ENCODE measurements at places on chromosomes 6 and 20.

DNA sequence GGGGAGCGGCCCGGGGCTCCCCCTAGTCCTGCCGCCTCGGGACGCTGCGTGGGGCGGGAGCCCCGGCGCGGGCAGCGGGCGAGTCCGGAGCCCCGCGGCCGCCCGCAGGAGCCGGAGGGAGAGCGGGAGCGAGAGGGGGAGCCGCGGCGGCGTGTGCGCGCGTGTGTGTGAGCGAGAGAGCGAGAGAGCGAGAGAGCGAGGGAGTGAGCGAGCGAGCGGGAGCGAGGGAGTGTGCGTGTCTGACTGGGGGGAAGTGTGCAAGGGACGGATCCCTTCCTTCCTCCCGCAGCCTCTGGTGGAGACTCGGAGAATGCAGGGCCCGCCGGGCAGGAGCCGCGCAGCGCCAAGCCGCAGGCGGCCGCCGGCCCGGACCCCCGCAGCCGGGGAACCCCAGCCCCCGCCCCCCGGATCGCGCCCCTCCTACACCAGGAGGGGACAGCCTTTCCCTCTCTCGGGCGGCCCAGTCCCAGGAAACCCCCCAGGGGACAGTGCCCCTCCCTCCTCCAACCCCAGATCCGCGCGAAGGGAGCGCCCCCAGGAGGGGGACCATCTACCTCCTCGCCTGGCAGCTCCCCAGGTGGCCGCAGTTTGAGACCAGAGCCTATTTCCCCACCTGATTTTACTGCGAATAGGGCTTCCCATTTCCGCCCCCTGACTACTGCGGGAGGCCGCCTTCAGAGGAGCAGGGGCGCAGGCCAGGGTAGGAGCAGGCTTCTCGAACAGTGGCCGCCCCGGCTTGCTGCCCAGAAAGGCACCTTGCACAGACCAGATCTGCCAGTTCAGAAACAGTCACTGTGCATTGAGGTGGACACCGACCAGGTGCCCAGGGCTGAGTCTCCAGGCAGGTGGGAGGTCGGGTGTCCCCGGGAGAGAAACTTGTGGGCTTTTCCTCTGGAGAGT is at the start of gene CDH22:
CDH22 (minus strand) TSS at position 241 of the 900 bp plus-strand sequence. CDS start 57,204 bp downstream, outside the sequence.
- no peak for DNase-seq

DNA sequence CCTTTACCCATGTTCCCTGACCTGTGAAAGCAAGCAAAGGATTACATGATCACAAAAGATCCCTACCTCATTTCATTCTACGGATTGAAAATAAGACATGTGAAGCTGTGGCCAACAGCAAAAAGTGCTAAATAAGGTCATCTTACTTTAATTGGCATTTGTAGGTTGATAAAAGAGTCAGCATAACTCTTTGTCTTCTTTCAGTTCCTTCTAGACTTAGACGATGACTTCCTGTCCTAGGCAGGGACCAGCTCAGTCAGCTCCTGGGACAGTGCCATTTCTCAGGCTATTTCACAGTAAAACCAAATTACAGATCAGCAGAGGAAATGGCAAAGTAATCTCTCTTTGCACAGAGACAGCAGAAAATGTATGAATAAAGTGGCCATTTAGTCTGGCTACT is 480.7 kb downstream of the RFPL4B start:
- DNase-seq: no peak

DNA sequence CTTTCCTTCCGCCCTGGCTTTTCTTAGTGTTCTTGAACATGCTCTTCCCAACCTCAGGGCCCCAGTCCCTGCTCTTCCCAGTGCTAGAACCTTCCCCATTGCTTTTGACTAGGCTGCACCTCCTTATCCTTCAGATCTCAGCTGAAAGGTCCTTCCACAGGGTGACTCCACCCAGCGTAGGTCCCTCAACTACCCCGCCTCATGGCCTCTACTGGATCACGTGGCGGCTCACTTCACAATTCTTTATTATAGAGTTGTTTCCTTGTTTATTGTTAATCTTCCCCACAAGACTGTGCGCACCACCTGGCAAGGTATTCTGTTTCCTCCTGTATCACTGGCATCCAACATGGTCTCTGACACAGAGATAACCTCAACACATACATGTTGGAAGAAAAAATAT is 31.2 kb downstream of the TTLL9 start:
- no peak for DNase-seq

GRCh38 chr20:14765370-14765701 is 427.9 kb upstream of the FLRT3 start:
- no peak for DNase-seq

DNA sequence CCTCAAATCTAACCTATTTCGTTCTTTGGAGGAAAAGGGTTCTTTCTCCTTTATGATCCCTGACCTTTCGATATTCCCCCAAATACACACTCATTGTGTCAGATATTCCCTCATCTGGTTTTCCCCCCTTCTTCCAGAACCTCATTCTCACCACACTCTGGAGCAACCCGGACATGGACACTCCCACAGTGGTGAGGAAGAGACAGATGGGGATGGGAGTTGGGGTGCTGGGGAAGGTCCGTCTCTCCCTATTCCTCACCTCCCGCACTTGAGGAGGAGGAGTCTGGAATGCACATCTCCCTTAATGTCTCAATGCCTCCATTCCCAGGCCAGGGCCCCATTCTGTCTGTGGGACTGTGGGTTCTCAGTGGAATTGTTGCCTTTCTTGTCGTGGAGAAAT is 1.3 kb downstream of the SLC39A7 start:
- DNase-seq: no peak

DNA sequence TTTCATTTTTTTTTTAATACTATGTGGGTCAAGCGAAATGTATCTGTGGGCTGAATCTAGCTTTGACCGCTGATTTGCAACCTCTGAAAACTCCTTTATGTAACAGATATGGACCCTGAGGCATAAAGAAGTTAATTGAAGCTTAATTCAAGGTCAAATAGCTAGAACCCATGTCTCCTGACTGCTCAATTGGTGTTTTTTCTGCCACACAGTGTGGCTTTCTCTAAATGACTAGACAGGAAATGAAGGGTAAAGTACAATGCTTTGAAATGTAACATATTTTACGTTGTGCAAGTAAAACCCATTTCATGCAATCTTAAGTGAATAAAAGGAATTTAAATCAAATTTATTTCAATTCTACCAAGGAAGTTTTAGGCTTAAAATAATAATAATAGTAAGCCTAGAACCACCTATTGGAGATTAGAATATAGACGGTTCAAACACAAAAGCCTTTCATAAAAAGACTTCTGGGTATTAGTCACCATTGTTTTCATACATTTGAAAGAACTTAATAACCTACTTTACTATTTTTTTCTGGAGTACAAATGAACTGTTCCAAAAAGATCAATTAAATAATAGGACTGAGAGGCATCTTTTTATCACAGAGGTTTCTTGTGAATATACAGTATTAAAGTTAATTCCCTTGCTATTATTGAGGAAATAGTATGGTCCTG is 279.8 kb downstream of the EPHA7 start:
- no peak for DNase-seq

DNA sequence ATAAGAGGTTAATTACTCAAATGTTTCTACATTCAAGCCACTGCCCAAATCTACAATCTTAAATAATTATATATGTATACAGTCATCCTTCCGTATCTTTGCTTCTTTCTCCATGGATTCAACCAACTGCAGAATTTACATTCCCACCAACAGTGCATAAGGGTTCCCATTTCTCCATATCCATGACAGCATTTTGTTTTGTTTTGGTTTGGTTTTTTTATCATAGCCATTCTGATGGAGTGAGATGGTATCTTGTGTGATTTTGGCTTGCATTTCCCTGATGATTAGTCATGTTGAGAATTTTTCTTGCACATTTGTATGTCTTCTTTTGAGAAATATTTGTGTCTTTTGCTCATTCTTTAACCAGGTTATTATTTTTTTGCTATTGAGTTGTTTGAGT is 198.5 kb downstream of the C6orf118 start:
- DNase-seq: no peak

DNA sequence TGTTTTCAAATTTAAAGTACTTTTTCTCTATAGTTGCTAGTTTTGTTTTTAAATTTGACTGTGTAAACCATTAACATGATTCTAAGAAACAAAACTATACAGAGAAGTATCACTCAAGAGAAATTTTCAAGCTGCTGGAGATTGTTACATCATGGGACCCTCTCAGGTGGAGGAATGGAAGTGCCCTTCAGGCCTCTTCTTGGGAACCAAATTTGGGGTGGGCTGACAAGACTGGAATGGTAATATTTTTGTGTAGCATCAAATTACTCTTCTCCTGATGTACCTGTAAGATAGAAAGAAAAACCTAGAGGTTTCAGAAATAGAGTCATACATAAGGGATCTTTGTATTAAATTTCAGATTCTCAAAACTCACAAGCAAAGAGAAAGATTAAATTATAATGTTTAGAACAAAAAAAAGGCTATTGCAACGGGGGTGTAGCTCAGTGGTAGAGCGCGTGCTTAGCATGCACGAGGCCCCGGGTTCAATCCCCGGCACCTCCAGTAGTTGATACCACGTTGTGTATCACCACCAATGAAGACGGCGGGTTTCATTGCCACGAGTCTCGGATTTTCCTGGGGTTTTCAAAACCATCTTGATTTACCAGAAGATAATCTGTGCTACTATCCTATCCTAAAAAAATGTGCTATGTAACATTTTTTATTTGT is 193.7 kb downstream of the GPX5 start:
- no peak for DNase-seq

DNA sequence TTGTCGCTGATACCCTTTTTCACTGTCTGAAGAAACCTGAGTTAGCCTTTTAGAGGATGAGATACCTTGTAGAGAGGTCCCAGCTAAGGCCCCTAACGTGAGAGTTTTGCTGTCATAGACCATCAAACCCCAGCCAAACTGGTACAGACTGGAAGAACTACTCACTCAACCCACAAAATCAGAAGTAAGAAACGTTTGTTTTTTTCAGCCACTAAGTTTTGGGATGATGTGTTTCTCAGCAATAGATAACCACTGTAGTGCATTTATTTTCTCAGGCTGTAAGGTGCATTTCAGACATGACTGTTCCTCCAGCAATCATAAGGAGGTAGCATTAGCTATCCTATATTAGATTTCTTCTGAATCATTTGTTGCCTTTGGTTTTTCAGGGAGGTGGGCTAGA is 407.3 kb upstream of the FLRT3 start:
- no peak for DNase-seq

GRCh38 chr6:33091957-33092356 is 16.2 kb downstream of the HLA-DPB1 start:
- no peak for DNase-seq

DNA sequence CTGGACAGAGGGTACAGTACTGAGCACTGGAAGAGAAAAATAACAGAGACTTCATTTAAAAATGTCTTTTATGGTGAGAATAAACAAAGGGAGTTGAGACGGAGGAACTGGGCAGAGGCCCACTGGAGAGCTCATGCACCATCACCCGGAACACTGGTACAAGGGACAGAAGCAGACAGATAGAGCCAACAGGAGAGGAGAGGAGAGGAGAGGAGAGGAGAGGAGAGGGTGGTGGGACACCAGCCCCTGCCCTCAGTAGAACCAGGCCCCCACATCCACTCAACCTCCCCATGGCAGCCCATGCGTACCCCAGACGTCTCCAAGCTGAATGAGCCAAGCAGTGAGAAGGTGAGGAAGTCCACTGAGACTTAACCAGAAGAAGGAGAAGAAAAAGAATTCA is 390.5 kb upstream of the CNR1 start:
- DNase-seq: no peak

- DNase-seq: no peak
Observed at GRCh38 chr6:159505140-159505922, 187.7 kb downstream of the SOD2 start.

Measured in esophagus squamous epithelium (tissue), 5 donors.